Activated CD4-positive, CD25-positive, alpha-beta regulatory T cell (primary cell): ENCODE measurements at places on chromosomes 5 and 9.

DNA sequence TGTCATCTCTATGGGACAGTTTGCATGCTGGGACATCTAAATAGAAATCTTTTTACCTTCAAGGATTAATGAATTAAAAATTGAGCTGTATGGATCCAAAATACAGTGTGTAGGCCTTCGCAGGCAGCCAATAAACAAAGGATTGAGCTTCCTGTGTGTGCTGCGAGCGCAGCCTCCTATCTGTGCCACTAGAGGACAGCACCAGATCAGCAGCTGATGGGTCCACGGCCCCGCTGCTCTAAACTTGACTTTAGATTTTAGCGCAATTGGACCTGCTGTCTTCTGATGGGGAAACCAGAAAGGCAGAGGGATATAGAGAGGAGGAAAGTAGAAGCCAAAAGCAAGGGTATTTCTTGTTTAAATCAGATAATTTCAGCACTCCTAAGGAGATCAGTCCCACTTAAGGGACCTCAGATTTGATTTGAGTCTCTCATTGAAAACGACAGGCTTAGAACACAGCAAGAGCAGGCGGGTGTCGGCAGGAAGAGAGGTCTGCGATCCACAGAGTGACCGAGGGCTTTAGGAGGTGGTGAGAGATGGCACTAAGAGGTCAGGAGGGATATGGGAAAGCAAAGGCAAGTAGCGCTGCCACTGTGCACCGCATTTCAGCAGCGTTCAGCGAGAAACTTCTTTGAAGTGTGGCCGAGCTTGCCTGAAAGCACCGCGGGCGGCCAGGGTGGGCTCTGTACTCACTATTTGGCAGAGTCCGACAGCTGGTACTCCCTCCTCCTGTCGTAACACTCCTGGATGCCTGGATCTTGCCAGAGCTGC lies 214.3 kb downstream of the GNA14 start:
- peak; percentile 7 for DNase-seq

DNA sequence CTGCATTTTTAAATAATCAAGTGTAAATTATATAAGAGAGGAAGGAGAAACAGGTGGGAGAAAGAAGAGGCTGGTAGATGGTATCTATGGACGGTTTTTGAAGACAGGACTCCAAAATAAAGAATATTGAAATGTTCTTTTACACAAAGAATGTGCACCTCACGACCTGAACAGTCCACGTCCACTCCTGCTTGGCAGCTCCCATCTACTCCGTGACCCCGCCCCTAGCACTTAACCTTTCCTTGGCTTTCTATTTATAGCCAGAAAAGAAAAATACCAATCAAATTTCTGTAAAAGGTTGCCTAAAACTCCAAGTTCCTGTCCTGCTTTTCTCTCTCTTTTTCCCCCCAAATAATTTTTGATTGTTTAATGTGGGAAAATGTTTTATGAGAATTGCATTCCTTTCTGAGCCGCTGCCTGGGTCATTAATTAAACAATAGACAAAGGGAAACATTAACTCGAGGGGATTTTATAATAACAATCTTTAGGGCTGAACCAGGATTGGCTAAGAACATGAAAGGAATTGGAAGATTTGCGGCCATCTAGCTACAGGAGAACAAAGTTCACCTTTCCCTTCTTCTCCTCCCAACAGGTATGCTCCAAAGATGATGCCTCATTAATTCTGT lies 173.6 kb upstream of the MAP3K1 start:
- DNase-seq = no peak

DNA sequence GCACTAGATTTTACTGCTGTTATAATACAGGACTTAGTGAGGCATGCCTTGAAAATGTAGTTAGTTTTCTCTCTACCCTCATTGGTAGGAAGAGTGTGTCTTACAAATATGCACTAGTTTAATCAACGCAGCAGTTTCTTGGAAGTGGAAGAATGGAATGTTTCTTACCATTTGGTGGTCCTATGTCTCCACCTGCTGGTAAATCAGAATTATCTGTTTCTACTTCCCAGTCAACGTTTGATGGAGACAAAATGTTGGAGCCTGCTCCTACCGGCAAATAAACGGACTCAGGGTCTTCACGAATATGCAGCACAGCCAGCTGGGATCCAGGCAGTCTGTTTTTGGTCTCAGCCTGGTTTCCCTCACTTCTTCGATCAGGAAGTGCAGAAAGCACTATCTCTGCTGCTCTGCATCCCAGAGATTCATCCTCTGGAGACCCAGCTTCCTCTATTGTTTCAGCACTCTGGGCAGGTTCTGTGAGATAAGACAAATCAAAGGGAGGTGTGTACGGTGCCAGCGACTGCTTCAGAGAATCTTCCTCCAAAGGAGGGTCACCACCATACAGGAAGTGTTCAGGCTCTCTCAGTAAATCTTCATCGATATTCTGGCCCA lies 59.5 kb upstream of the PCA3 start:
- no peak for DNase-seq

GRCh38 chr9:70285981-70286598 lies 27.3 kb downstream of the SMC5 start:
- DNase-seq = no peak

GRCh38 chr5:87114631-87115030 lies 153.1 kb upstream of the RASA1 start:
- no peak for DNase-seq

GRCh38 chr9:110069326-110070248 lies 138.4 kb downstream of the C9orf152 start:
- DNase-seq = no peak

- DNase-seq = no peak
Observed at GRCh38 chr9:17521100-17521855, 57.6 kb upstream of the SH3GL2 start.

DNA sequence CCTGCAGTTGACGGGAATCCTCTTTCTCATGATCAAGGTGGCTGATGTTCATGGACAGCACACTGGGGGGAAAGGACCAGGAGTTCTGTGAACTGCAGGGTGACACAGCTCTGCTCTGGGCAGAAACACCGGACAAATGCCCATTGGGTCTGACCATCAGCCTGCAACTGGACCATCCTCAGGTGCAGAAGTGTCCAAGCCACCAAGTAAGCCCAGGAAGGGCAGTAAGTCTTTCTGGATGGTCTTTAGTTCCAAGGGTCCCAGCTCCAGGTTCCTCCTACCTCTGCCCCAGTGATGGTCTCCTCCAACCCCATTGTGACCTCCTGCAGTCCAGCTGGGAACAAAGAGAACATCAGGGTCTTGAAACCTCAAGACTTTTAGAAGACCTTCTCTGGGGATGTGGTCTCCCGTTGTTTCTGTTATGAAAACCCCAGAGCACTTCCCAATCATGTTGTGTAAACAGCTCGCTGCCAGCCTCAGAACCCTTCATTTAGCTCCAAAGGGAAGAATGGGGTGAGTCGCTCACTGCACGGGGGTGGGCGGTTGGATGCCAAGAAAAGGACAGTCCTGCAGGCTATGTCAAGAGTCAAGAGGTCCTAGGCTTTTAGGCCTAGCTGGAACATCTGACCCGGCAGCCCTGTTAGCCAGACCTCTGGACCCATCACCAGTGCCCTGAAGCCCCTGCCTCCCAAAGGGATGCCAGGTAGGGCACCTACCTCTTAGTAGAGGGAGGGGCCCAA lies 41.8 kb upstream of the TCF7 start:
- no peak for DNase-seq

DNA sequence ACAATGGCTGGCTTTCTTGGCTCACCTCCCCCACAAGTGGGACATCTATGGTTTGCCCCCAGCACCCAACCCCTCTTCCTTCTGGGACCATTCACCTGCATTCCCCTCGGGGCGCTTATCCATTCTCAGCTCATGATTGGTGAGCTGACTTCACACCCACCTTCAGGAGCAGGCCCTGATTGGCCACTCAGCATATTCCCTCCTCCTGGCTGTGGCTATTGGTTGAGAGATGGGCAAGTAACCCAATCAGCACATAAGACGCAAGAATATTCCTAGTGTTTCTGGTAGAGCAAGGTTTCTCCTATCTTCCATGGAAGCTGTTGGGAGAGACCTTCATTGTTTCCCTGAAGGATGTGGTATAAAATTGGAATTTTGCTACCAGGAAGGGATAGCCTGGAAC lies 22.7 kb upstream of the UNC5A start:
- DNase-seq = no peak

DNA sequence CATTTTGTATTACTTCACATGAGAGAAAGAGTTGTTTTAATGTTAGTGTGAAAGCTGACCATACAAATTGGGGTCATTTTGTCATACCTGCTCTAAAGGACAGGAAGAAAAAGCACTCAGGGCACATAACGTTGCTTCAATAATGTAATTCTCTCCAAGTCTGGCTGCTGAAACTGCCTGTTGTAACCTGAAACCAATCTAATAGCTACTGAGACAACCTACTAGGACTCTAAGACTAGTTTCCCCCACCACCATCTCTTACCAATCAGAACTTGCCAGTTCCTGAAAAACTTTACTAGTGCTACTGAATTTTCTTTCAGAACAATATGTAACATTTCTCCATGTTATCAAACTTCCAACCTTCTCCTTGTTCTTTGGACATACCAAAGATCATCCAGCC lies 374.7 kb downstream of the PTPRD start:
- no peak for DNase-seq

- no peak for DNase-seq
Observed at GRCh38 chr9:137673886-137674285, 55.1 kb downstream of the EHMT1 start.

DNA sequence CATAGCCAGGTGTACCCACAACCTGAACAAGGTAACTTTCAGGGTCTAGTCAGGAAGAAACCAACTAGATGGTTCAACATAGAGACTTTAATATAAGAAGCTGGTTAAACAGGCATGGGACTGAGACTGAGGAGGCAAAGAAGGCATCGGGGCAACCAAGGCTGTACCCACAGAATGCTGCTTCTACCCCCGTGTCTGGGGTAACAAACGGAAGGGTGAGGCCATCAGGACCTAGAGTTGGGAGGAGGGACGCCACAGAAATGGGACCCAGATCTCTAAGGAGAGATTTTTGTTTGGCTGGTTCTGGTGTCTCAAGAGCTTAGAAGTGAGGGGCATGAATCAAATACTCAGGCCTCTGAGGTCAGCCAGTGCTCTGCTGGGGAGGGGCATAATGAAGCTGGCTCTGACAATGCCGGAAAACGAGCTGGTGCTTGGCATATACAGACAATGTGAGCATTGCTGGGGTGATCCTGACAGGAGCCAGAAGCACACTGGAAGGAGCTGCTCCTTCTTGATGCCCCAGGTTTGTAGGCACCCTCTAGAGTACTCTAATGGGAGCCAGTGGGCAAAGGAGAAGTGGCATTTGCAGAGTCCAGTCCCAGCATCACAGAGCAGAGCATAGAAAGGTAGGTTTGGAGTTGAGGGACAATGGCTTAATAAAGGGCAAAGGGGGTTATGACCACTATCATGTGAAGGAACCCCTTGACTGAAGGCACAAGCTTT lies 3.7 kb downstream of the MLANA start:
- DNase-seq = no peak

DNA sequence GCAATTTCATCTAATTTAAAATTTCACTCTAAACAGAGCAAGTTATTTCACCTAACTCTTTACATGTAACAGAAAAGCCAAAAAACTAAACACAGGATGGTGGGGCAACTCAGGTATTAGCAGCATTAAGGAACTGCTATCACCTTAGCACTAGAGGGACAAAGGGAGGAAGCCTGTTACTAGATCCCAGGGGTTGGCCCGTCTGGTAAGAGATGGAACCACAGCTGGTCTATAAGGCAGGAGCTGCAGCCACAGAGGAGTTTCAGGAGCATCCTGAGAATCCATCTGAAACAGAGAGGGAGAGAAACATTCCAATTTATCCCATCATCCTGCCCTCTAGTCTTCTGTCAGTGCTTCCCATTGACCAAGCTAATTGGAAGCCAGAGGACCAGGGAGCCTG lies 300.3 kb downstream of the MRPS30 start:
- DNase-seq = no peak

DNA sequence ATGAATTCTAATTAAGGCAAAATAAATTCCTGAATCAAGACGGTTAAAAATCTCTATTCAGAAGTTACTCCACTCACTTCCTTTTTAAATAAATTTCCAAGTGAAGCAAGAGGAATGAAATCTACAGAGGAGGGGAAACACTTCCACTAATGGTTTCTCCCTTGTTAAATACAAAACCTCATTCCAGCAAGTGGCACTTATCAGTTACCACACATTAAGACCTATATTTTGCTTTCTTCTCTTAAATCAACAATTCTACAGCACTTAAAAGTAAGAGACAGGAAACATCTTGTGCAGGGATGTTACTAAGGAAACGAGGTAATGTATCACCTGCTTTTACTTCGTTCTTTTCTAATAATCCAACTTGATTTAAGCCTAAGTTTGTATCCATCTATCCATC lies 172.6 kb downstream of the RAPGEF6 start:
- no peak for DNase-seq

- DNase-seq = no peak
Observed at GRCh38 chr5:2575871-2576270, 175.6 kb downstream of the IRX2 start.

DNA sequence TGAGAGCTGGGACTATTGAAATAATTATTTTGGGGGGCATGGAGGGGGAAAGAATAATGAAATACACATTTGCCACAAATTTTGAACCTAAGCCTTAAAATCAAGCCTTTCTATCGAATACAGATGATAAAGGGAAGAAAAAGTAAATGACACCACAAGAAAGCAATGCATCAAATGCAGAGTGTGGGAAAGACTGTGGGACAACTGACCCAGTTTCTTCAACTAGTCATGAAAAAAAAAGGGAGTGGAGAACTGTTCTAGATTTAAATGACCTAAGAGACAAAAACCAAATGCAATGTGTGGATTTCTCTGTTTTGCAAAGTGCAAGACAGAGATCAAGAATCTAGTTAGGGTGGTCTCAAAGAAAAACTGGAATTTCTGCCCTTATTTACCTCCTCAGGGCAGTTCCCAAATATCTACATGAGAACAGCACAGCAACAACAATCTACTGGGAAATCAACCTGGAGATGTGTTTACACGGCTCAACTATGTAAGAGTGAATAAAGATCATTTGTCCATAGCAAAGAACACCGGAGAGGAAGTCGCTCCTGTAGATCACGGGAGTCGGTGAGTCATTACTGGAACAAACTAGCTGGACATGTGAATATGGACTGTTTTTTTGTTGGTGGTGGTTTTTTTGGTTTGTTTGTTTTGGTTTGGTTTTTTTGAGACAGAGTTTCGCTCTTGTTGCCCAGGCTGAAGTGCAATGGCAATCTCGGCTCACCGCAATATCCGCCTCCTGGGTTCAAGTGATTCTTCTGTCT lies 145.9 kb downstream of the DROSHA start:
- DNase-seq = no peak

- DNase-seq = no peak
Observed at GRCh38 chr9:83636813-83637212, 13.9 kb downstream of the IDNK start.

- no peak for DNase-seq
Observed at GRCh38 chr9:1959371-1959770, 55.8 kb upstream of the SMARCA2 start.

DNA sequence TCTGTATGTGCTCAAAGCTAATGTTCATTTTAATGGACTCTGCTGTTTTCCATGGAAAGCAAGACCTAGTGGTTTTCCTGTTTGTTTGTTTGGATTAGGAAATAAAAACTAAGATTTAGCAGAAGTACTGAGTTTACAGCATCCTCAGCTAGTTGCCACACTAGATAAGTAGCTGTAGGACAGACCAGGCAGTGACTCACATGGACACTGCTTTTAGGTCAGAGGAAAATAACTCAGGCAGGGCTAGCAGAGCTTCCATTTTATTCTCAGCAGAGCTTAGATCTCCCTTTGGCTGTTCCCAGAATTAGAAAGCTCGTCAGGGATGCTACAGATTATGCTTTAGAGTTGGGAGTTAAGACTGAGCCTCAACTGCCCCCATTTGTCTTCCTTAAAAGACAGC lies 204.4 kb downstream of the SH3GL2 start:
- DNase-seq = no peak

GRCh38 chr5:95709967-95710650 lies 21.0 kb upstream of the RHOBTB3 start:
- DNase-seq = no peak
